GM13977 (cell line): ENCODE measurements at places on chromosomes 5 and 9.
A peak's percentile ranks its signal among the peaks of the same experiment; 100 is the strongest.

DNA sequence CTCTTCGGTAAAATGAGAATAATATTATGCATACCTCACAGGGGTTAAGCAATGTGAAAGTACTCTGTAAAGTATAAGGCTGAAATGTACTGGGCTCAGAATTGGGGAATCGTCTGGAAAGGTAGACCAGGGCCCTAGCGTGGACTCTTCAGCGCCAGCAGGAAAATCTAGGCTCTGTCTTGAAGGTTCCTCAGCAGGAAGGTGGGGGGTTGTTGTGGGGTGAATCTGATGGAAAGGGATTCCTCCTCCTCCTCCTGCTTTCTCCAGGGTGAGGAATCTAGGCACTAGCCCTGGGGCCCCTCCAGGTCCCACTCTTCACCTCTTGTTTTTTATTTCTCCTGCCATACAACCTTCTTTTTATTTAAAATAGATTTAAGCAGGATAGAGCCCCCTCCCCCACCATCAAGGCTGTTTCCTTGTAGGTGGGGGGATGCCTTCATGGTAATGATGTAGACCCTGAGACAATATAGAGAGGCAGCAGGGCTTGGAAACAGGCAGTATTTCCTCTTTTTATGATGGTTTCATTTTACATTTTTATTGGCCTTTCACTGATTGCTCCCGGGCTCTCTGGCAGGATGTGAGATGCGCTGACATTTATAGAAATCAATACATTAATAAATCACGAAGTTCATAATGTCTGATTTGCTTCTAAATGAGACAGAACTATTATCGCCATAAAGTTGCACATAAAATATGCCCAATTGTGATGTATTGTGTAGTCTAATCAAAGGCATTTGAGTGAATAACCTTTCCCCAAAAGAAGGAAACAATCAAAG is 78.9 kb upstream of the GABRP start:
- DNase-seq = no peak

GRCh38 chr5:139495638-139496435 is 13.3 kb upstream of the STING1 start:
- no peak for DNase-seq

DNA sequence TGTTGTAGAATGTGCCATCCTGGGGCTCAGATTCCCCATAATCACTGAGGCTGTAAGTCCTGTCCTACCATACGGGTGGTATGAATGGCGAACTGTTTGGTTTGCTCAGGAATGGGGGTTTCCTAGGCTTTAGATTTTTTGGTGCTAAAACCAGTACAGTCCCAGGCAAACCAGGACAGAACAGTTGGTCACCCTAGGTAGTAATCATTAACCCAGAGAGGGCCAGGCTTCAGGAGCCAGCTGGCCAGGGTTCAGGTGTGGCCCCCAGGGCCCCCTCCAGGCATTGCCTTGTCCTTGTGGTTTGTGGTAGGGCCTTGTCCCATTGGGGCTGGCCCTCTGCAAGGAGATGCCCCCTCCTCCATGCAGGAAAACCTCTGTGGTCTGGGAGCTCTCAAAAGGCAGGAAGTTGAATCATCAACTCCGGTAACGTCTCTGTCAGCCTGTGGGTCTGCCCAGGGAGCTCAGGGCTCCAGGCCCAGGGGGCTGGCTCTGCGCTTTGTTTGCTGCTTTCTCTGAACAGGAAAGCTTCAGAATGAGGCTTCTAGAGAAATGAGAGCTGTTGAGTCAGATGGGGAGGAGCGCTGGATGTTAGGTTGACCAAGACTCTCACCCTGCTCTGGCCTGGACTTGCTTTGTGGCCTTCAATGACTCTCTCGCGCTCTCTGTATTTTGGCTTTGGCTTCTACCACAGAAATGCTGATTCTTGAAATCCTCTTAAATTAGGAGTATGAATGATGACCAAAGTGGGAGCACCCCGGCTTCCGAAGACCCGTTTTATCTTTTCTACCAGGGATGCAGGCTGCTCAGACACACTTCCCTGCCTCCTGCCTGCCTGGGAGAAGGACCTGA is 22.2 kb upstream of the JADE2 start:
- peak; percentile 65 for DNase-seq

GRCh38 chr5:73780302-73781080 is 154.5 kb downstream of the ARHGEF28 start:
- no peak for DNase-seq

- DNase-seq = no peak
These were observed 339.2 kb downstream of the ADAMTS6 start for GRCh38 chr5:65142511-65143011.

DNA sequence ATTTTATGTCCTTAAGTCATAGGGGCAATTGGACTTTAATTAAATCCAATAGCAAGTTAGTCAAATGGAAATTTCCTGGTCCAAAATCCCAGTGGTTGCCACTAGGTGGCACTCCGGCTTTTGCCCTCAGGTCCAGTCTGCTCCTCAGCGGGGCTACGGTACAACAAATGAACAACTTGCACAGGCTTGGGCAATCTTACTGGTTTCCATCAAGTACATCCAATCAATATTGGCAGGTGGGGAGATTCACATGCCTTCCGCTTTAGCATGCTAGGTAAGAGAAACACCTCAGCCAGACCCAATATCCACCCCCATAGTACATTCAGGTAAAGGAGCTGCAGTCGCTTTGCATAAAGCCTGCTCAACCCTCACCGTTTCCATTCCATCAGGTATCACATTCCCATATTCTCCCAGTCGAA is 6.3 kb upstream of the MXD3 start:
- peak; percentile 75 for DNase-seq

DNA sequence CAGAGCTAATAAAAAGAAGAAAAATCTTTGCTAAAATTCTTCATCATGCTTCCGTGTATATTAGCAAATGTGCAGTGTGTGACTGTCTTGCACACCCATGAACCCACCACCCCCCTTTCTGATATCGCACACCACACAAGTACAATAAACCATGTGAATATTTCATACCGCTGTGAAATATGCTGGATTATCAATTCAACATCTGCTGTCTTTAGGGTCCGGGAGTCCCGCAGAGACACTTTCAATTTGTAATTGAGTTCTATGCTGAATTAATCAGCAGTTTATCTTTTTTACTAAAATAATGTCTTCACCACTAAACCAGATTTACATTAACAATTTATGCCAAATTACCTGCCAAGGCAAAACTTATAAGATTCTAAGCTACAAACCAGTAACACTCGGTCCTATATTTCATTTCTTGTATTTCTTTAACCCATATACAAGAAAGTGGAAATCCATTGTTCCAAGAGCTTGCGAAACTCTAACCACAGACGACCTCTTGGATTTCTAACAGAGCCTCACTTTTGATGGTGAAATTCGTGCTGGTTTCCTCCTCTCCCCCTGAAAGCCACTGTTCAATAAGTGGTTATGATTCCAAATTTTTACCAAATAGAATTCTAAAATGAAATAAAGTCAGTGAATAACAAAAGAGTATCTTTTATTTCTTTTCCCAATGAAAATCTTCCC is 44.2 kb downstream of the PSMB7 start:
- DNase-seq = no peak

- DNase-seq = no peak
These were observed 1.3 kb downstream of the ZBTB34 start for GRCh38 chr9:126861707-126862103.

DNA sequence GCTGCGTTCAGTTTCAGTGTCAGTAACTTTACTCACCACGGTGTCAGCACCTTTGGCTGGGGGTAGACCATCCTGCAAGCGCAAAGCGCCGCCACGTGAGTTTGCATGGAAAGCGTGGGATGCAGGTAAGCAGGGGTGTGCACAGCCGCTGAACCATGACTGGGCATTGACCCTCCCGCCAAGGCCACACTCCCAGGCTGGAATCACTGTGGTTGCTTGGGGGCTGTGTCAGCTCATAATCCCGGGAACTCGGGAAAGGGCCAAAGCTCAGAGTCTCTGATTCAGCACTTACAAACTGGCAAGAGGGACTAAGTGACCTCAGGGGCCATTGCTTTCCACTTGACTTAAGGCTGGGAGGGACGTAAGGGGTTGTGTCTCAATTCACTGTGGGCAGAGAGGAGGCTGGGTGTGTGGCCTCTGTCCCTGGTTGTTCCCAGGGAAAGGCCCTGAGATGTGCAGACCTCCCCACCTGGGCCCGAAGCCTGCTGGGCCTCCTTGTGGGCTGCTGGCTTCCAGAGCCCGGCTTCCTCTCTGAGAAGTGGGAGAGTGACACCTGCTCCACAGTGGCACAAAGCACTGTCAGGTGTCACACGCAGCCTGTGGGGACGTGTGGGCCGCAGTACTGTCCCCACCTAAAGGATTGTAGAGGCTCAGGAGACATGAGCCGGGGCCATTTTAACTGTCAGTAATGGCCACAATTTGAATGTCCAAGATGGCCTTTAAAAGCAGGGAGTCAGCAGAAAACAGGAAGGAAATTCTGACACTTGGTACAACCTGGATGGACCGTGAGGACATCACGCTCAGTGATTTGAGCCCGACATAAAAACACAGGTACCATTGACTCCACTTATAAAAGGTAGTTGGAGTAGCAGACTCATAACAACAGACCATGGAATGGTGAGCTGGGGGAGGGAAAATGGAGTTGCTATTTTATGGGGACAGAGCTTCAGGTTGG is 16.7 kb downstream of the ABO start:
- no peak for DNase-seq

DNA sequence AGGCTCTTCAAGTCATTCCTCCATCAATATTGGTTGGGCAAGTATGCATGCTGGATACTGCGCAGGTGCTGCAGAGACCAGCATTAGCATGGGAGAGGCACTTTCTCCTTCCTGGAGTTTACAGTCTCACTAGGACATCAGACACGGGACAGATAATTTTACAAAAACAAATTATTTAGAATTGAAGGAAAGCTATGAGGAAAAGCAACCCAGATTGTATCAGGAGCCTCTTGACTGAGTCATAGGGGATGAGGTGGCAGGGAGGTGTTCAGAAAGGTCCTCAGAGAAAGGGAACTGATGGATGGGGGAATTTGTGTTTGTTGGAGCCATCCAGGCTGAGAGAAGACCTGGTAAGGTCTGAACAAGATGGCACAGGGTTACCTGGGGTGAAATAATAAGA is 24.5 kb upstream of the RAB14 start:
- no peak for DNase-seq

DNA sequence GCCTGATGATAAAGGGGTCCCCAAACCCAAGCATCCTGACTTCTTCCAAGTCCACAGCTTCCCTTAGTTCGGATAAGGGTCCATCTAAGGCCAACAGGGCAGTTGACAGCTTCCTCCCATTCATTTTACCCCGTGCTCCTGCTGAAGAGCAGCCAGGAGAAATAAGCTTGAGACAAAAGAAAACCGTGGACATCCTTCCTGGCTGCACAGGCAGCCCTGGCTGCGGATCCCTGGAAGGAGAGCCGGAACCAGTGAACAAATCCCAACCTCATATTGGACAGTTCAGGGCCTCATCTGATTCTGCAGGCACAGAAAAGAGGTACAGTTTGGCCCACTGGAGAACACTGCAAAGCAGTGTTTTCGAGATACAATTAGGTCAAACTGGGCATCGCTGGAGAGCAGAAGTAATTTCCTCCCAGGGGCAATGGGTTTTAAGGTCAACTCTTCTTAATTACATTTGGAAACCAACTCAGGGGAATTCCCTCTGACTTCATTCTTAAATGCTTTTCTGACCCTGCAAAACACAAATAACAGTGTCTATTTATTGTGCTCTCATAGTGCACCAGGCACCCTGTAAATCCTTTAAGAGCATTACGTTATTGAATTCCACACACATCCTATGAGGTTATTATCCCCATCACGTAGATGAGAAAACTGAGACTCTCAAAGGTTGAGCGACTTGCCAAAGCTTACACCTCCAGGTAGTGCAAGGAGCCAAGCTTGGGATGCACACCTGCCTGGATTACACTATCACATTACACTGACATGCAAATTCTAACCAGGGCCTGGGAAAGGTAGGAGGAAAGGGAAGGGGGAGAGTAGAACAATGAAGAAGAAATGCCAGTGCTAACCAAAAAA is 21.2 kb downstream of the ADAM19 start:
- no peak for DNase-seq

GRCh38 chr5:31866166-31866565 is 227.2 kb downstream of the PDZD2 start:
- DNase-seq = no peak

- no peak for DNase-seq
These were observed 22.9 kb upstream of the TEX10 start for GRCh38 chr9:100375658-100376057.

DNA sequence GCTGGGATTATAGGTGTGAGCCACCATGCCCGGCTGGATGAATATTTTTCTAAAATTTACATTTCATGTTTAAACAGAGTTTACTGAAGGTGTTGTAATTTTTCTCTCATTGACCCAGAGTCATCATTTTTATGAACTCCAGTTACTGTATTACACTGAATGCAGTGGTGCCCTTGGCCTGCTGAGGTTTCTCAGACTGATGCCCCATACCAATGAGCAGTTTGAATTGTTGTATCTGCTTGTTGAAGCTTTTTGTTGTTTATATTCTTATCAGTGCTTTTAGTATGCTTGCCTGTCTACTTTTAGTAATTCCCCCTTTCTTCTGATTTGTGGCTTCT is 29.9 kb downstream of the NFX1 start:
- DNase-seq = no peak

DNA sequence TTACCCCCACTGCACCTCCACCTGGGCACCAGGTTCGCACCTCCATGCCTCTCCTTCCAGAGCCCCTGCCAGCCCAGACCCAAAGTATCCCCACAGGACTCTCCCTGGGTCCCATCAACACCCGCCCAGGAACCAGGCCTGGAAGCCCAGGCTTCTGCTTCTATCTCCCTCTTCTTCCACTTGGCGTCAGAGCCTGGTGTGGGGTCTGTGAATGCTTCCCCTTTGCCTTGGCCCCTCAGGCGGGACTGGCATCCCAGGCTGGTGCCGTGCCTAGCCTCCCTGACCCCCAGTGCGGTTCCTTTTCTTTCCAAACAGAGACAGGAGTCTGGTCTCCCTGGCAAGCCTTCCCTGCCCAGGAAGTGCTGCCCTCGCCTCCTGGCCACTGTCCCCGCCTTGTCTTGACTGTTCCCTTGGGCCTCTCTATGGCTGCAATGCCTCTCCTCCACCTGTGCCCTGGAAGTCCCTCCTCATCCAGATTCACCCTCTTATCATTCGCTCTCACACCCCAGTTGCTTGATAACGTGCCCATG is 7.8 kb upstream of the TBC1D9B start:
- no peak for DNase-seq

DNA sequence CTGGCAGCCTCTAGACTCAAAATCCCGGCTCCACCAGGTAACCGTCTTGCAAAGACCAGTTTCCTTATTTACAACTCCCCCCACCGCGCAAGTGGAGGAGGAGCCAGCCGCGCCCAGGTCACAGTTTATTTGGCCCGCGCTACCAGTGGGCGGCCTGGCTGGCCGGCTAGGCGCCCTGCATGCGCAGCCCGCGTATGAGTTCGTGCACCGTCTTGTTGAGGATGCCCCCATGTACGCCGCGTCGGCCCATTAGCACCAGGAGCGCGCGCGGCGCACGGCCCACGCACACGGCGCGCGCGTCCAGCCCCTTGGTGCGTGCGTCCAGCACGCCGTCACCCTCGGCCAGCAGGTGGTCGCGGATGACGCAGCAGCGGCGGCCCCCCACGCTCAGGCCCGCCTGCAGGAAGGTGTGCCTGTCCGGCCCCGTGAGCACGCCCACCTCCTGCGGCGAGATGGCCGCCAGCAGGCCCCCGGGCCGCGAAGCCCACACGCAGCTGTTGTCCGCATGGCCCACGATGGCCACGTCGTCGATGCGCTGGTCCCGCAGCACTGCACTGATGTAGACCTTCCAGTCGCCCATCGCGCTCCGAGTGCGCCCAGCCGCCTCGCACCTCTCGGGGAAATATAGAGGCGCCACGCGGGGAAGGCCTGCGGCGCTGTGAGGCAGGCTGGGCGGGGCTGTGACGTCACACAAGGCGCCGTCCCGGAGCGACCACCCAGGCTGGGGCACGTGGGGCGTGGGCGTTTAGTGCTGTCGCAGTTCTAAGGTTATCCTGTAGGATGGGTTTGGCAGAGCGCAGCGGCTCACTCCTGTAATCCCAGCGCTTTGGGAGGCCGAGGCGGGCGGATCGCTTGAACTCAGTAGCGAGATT is at the start of gene PFN3:
TSS of gene PFN3 (minus strand) at position 665 of the 872 bp plus-strand sequence. CDS start at position 580, 85 bp downstream.
- no peak for DNase-seq
